Activated T-helper 1 cell treated with anti-CD3 and anti-CD28 coated beads, Interleukin-12 subunit alpha, Interleukin-12 subunit beta, Interleukin-2, Interleukin-4 antibody, amounts not matched to agents 30 ng/mL and 10 ng/mL and 1 ng/mL, durations not matched to agents 14 hours and 24 hours and 36 hours (primary cell): ENCODE measurements at places on chromosomes 4 and X.

DNA sequence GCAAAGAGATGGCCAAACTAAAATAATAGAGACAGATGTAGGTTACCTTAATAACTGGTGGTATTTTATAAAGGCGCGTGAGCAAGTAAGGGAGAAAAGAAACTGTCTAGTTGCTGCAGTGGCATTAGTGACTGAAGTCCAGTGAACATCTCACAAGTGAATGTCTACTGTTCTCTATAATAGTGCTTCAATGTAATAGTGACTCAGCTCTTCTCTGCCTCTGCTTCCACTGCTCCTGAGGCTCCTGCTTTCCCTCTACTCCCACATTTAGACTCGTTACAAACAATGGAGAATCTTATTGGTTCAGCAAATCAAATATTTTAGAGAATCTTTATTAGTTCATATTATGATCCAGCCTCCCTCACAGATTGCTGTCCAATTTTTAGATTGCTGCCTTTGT lies 779.1 kb upstream of the HTR2C start:
- no peak for DNase-seq

GRCh38 chr4:137082061-137082460 lies 450.2 kb downstream of the PCDH18 start:
- no peak for DNase-seq

- DNase-seq = no peak
Observed at GRCh38 chr4:75989846-75990528, 758 bp downstream of the SDAD1 start.

DNA sequence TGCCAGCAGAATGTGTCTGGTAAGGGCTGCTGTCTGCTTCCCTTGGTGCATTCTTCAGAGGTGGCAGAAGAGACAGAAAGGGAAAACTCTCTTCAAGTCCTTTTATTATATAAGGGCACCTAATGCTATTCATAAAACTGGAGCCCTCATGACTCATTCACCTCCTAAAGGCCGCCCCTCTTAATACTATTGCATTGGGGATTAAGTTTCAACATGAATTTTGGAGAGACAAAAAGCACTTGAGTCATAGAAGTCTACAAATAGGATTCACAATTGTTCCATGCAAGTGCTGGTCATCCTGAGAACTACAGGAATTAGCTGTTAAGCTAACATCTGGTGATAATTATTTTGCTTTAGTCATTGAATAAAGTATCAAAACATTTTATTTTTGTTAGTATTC lies 349.5 kb downstream of the HS3ST1 start:
- no peak for DNase-seq

DNA sequence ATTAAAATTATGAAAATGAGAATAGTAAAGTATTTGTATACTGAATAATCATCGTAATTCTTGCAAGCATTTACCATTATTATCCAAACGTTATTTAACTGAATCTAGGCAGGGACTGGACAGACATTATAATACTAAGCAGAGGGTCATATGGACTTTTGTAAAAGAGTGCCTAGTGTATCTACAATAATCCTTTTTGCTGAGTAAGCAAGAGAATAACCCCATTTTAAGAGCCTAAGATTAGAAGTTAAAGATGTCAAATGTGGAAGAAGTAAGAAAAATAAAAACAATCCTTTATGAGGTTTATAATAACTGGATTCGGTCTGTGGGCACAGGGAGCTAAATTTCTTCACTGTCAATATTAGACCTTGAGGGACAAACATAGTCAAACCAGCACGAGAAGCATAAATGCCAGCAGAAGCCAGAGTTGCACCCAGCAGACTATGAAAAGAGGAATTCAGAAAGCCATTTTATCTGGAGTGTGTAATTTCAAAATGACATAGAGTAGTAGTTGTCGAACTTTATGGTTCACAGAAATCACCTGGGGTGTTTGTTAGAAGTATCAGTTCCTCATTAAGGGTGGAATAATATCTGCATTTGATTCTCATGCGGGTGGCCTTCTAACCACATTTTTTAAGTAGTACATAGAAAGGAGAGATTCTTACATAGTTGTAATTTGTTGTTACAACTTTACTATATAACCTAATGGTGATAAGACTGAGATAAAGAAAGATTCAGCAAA lies 39.7 kb upstream of the DCLK2 start:
- no peak for DNase-seq

GRCh38 chr4:105106426-105106825 lies 40.2 kb upstream of the TET2 start:
- DNase-seq = no peak

- no peak for DNase-seq
Observed at GRCh38 chr4:55033296-55033695, 92.1 kb downstream of the KDR start.

- DNase-seq = no peak
Observed at GRCh38 chr4:108536577-108536976, 83.8 kb upstream of the RPL34 start.
